ENCODE measurements at places on chromosomes 2 and 18. TPM values are rescaled to one million over a fixed set of nuclear protein-coding genes. Genes with fewer than 3 reads are reported as not detected.
A peak's percentile ranks its signal among the peaks of the same experiment; 100 is the strongest.

The HOXD8 gene
- total RNA-seq = not detected

The EFHD1 gene
- 0.23 TPM for total RNA-seq

The SMC6 gene
- total RNA-seq = 26.3 TPM

The LYG2 gene
- total RNA-seq = not detected

- peaks cover 14% of the 10 kb centered on the region for H3K4me1 ChIP-seq
- H3K4me3 ChIP-seq = no peak overlapping the region
- no peaks in the 10 kb centered on the region for H3K36me3 ChIP-seq
- no peak for DNase-seq
Observed at GRCh38 chr18:44911773-44912172, 231.1 kb downstream of the SETBP1 start.

DNA sequence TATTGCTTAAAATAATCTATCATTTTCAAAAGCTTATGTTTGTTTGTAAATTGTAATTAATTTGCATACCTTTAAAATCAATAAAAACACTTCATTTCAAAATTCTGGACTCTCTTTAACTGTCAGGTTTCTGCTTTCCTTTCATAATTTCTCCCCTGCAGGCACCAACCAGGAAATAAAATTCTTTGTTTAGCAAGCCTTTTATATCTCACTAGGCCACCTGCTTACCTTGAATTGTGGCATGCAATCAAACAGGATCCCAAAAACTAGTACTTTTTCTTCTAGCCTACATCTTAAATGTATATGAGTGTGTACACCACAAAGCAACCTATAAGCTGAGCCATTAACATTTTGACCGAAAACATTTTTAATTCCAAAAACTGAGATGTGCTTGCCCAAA, 233.1 kb downstream of the NR4A2 start:
- H3K27me3 ChIP-seq = peaks cover 2% of the 10 kb centered on the region
- no peaks in the 10 kb centered on the region for H3K36me3 ChIP-seq
- no peak overlapping the region for H3K4me3 ChIP-seq
- H3K4me1 ChIP-seq = no peaks in the 10 kb centered on the region

DNA sequence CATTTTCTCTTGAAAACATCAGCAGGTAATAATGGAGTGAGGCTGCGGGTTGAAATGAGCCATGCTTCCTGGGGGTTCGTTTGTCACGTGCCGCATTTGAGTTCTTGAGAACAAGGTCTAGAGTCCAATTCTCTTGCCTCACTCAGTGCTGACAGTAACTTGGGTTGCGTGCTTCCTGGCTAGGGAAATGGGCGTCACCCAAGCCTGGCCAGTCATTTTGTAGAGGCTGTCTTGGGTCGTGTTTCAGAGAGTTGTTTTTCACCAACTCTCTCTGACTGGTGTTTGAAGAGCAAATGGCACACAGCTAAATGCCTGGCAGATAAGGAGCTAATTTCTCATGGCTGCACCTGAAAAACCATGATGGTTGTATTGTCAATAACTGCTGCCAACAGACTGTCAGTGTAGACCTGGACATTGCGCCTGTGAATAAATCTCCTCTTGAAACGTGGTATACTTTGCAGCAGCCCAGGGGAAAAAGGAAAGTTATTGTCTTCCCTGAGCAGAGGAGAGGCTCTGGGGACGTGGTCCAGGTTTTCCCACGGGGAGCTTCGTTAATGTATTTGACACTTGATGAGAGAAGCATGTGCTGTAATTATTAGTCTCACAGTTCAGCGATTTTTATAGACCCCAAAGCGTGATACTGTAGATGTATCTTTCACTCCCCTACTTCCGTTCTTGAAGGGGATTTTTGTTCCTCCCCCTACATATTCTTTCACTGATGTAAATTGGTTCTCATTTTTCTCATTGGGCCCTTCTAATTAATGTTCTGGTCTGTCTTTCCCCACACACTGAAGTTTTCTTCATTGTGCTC, 196.0 kb downstream of the FHOD3 start:
- peaks cover 11% of the 10 kb centered on the region for H3K27me3 ChIP-seq
- no peak overlapping the region for H3K27ac ChIP-seq
- no peak overlapping the region for H3K4me3 ChIP-seq
- peaks cover 7% of the 10 kb centered on the region for H3K4me1 ChIP-seq
- H3K36me3 ChIP-seq = no peaks in the 10 kb centered on the region

DNA sequence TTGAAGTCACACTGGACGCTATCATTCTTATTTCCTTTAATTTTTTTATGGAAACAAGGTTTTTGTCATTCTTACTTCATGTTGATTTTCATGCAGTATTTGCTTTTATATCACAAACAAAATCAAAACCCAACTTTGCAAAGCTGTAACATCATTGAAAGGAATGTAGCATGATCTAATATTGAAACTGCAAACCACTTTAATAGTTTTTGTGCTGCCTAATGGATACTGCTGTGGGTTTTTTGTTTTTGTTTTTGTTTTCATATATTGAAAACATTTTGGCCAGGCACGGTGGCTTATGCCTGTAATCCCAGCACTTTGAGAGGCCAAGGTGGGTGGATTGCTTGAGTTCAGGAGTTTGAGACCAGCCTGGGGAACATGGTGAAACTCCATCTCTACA, 81.6 kb downstream of the MAP2 start:
- H3K27ac ChIP-seq = no peak overlapping the region
- H3K27me3 ChIP-seq = no peaks in the 10 kb centered on the region
- DNase-seq = no peak

DNA sequence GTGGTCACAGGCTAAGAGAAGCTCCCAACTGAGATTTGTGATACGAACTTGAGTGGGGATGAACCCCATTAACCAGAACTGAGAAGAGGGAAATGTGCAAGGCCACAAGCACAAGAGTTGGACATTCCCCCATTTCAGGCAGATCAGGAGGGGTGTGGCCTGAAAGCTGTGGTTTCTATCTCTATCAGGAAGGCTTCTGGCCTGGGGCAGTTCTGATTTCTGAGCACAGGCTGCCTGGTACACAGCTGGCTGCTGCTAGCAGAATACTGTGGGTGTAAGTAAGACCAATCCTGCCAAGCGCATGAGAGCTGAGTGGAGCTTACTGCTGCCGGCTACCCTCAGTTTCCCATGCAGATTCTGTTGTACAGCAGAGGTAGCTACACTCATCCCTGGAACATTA, 484.6 kb downstream of the SATB2 start:
- no peak overlapping the region for H3K4me3 ChIP-seq
- no peak for DNase-seq
- no peaks in the 10 kb centered on the region for H3K4me1 ChIP-seq
- H3K36me3 ChIP-seq = no peaks in the 10 kb centered on the region

DNA sequence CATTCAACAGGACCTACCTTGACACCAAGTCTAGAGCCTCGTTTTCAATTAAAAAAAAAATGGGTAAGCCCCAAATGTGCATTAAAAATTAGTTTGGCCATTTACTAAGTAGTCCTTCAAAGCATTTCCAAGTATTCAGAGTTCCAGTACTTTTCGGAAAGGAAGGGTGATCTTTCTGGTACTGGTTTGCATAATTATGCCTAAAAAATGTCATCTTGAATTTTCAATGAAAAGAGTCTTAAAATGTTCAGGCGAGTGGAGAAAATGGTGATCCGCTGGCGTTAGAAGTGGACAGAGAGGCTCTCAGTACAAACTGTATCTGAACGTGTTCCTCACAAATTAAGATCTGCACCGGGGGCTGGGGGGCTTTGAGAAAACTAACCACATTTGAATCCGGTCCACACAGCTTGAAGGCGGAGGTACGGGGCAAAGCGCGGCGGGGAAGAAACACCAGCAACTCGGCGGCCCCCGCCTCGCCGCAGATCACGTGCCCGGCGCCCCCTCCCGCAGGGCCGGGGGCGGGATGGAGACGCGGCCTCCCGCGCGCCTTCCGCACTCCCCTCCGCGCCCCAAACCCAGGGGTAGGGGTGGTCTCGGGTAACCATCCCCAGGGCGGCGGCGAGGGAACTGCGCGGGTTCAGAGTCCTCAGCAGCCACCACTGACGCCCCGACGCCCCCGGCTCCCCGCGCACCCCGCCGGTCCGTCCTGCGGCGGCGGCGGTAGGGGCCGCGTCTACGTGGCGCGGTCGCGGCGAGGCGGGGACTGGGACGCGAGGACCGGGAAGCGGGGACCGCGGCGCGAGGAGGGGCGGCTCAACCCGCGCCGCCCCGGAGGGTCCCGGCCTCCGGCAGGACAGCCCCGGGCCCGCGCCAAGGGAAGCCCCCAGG, 564 bp downstream of the LPIN2 start:
- H3K36me3 ChIP-seq = peaks cover 42% of the 10 kb centered on the region
- H3K27ac ChIP-seq = peak overlapping the region; percentile 94
- no peaks in the 10 kb centered on the region for H3K27me3 ChIP-seq
- peak; percentile 59 for DNase-seq
- H3K4me1 ChIP-seq = peaks cover 71% of the 10 kb centered on the region

- peaks cover 14% of the 10 kb centered on the region for H3K36me3 ChIP-seq
- H3K27ac ChIP-seq = no peak overlapping the region
- DNase-seq = no peak
- H3K4me1 ChIP-seq = peaks cover 11% of the 10 kb centered on the region
- H3K4me3 ChIP-seq = no peak overlapping the region
- H3K27me3 ChIP-seq = no peaks in the 10 kb centered on the region
Observed at GRCh38 chr2:134361648-134362047, 107.8 kb downstream of the MGAT5 start.

DNA sequence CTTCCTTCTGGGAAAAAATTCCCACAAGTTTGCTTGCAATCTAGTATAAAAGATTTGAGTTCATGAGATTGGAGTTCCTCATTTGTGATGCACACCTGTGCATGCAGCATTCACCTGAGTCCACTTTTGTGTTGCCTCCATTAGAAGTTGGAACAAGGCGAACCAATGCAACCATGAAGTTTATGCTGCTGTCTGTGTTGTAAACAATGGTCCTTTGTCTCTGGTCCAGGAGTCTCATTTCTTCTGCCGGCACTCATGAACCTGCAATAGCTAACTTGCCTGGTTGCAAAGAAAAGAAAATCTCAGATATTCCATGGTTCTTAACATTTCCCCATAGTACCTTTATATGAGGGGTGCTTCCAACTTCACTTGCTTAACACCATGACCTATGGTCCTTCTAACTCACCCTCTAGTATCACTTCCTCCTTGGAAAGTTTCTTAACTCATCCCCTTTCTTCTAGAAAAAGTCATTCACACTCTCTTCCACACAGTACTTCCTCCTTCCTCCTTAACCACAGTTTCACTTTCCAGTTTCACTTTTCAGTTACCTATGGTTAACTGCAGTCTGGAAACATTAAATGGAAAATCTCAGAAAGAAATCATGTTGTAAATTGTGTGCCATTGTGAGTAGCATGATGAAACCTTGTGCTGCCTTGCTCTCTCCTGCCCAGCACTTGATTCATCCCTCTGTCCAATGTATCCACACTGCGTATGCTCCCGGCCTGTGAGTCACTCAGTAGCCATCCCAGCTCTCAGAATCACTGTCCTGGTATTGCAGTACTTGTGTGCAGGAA, 128.8 kb upstream of the TRIB2 start:
- DNase-seq = no peak
- no peak overlapping the region for H3K4me3 ChIP-seq
- H3K27ac ChIP-seq = peak overlapping the region; percentile 20
- peaks cover 27% of the 10 kb centered on the region for H3K4me1 ChIP-seq
- no peaks in the 10 kb centered on the region for H3K36me3 ChIP-seq

DNA sequence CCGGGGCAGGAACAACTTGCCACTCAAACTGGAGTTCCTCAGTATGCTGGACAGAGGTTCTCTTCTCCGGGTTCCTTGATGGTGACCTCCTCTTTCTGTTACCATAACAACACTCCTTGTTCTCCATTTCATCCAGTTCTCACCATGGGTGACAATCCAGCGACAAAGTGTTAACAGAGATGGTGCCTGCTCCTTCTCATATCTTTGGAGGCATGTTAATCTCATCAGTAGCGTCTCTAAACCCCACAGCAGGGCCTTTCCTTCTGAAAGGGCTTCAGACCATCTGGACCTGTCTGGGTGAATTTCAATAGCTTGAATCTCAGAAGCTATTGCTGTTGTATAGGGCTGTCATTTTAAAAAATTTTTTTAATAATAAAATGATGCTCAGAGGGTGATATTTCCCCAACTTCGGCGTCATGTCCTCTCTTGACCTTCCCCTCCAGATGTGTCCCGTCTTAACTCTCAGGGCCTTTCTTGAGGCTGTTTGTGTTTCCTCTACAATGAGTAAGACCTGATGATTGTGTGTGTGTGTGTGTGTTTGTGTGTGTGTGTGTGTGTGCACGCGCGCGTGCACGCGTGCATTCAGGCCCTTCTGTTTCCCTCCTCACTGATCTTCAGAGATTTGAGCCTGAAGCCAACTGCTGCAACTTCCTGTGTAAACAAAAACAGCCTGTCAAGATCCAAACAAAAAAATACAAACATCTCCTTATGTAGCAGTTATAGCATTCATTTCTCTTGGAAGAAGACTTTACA, 24.3 kb upstream of the CETN1 start:
- no peak for DNase-seq
- H3K36me3 ChIP-seq = no peaks in the 10 kb centered on the region
- no peaks in the 10 kb centered on the region for H3K27me3 ChIP-seq
- no peaks in the 10 kb centered on the region for H3K4me1 ChIP-seq
- H3K27ac ChIP-seq = no peak overlapping the region

DNA sequence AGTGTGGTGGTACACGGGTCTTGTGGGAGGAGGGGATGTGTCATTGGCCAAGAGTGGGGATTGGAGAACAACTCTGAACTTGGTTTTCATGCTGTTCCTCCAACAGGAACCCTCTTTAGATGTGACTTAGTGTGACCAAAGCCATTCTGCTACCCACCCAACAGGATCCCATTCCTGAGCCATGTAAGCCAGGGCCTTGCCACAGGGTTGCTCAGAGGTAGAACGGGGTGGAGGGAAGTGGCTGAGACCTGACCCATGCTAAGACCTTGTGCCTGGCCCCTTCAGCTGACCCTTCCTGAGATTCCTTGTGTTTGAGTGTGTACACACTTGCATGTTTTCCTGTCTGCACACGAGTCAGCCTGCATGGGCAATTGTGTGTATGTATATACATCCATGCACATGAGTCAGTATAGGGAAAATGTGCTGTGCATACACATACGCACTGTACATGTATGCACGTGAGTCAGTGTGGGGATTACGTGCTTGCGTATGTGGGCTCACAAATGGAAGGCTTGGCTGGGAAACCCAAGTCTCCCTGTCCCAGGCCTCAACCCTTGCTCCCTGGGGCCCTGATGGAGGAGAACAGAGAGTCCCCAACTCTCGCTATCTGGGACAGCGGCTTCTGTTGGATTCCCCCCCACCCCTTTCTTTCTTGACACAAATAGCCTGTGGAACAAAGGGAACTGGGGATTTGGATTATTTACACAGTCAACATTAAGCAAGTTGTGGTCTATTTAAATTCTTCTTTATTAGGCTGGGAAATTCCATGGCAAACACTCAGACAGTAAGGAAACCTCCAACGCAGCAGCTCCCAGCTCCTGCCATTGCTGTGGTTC, 339.8 kb downstream of the DYSF start:
- no peak for DNase-seq
- no peaks in the 10 kb centered on the region for H3K4me1 ChIP-seq
- no peak overlapping the region for H3K27ac ChIP-seq
- no peak overlapping the region for H3K4me3 ChIP-seq

GRCh38 chr2:43708891-43709290, 32.7 kb upstream of the C1GALT1C1L start:
- no peak overlapping the region for H3K4me3 ChIP-seq
- no peak overlapping the region for H3K27ac ChIP-seq
- no peaks in the 10 kb centered on the region for H3K36me3 ChIP-seq
- H3K27me3 ChIP-seq = peaks cover 15% of the 10 kb centered on the region
